ENCODE measurements at places on chromosomes 11 and 22. TPM values are rescaled to one million over a fixed set of nuclear protein-coding genes. Genes with fewer than 3 reads are reported as not detected.

MIOX gene
- total RNA-seq = 0.25 TPM

SMTNL1 gene
- total RNA-seq = 0.37 TPM

MS4A6A gene
- 6.1 TPM for total RNA-seq

EIF3M gene
- total RNA-seq = 221 TPM

IFITM10 gene
- total RNA-seq = 6.0 TPM

EP300 gene
- 221 TPM for total RNA-seq

WT1 gene
- total RNA-seq = 189 TPM

MMP10 gene
- 0.39 TPM for total RNA-seq

LRRC74B gene
- total RNA-seq = 3.0 TPM

KLHL35 gene
- total RNA-seq = 51.2 TPM

SNAP29 gene
- total RNA-seq = 47.7 TPM

LINC01488 gene
- total RNA-seq = not detected

FAR1 gene
- 65.6 TPM for total RNA-seq

SUSD2 gene
- total RNA-seq = 5.7 TPM

OLFML1 gene
- total RNA-seq = 2.9 TPM

VPREB1 gene
- not detected for total RNA-seq

MPPED2 gene
- total RNA-seq = 13.4 TPM

PANX3 gene
- total RNA-seq = not detected

MS4A7 gene
- total RNA-seq = 11.9 TPM

TSKU gene
- total RNA-seq = 30.2 TPM

GPHA2 gene
- total RNA-seq = 7.0 TPM

PKDREJ gene
- 5.0 TPM for total RNA-seq

SLC22A9 gene
- not detected for total RNA-seq

BIK gene
- 7.2 TPM for total RNA-seq

HORMAD2 gene
- 24.2 TPM for total RNA-seq

PRR33 gene
- total RNA-seq = 0.06 TPM

ASCL3 gene
- not detected for total RNA-seq

MDK gene
- total RNA-seq = 14.5 TPM

Data from testis (tissue), 5 donors.